BJ (cell line): ENCODE measurements at places on chromosomes 3 and 15.
A peak's percentile ranks its signal among the peaks of the same experiment; 100 is the strongest.

GRCh38 chr15:69304182-69304545 lies 5.5 kb downstream of the PAQR5 start:
- peak; percentile 26 for DNase-seq

DNA sequence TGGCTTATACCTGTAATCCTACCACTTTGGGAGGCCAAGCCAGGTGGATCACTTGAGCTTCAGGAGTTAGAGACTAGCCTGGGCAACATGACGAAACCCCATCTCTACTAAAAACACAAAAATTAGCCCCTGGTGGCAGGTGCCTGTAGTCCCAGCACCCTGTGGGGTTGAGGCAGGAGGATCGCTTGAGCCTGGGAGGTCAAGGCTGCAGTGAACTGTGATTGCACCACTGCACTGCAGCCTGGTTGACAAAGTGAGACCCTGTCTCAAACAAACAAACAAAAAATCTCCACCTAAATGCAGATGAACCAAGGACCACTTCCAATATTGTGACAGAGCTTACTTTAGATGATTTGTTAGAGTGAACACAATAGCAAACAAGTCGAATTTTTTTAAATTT lies 53.7 kb downstream of the TP53BP1 start:
- no peak for DNase-seq

- DNase-seq = no peak
Observed at GRCh38 chr3:105915524-105915923, 46.7 kb upstream of the CBLB start.

GRCh38 chr3:149970716-149971402 lies at the start of gene PFN2:
TSS of gene PFN2 (minus strand) at chr3:149970895. CDS start at chr3:149970856, 39 bp downstream.
- no peak for DNase-seq

DNA sequence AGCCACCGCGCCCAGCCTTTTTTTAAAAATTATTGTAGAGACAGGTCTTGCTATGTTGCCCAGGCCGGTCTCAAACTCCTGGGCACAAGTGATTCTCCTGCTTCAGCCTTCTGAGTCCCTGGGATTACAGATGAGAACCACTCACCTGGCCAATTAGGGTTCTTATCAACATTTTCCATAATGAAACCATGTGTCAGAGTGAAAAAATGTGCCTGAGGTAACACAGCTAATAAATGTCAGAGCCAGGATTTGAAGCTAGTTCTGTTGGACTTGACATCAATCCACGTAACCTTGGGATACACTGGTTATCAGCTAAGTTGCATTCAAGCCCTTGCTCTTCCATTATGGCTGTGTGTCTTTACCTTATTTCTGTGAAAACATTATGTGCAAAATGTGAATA lies 29.1 kb downstream of the CHST14 start:
- DNase-seq = no peak

- DNase-seq = no peak
Observed at GRCh38 chr15:71780115-71780976, 30.0 kb upstream of the NR2E3 start.

DNA sequence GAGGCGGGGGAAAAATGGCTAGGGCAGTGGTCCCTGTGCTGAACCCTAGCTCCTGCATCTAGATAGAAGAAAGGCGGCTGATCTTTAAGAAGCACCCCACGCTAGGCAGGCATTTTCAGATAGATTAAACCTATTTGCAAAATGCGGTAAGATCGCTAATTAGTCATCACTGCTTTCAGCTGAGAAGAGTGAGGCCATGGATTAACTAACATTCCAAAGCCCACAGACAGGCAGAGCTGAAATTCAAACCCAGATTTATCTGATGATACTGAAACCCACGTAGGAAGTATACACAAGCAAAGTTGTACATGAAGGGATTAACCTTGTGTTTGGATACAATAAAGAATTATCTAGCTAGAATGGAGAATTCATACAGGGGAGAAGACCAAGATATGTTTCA lies 4.8 kb downstream of the ADPGK start:
- DNase-seq = no peak

DNA sequence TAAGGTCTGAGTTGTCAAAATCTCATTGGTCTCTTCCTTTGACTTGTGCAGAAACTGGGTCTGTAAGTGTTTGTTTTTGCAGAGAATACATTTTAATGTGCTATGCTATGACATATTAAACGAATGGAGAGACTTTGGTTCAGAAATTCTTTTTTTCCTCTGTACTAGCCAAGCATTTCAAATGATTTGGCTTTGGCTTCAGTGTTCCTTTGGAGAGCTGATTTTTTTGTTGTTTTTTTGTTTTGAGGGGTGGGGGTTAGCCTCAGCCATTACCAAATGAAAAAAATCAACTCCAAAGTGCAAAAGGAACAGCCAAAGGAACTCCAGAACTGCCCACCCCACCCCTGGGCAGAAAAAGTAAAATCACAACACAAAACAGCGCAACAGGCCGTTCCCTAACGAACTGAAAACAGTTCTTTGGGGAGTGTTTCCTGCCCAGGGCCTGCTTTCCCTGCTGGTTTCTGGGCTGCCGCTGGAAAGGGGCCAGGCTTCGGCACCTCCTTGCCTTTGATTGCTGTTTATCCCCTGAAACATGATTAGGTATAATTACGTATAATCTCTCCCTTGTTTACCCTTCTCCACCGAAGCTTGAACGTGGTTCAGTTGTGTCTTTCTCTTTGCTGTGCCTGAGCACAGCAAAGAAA lies 57.6 kb upstream of the NEO1 start:
- DNase-seq = no peak

DNA sequence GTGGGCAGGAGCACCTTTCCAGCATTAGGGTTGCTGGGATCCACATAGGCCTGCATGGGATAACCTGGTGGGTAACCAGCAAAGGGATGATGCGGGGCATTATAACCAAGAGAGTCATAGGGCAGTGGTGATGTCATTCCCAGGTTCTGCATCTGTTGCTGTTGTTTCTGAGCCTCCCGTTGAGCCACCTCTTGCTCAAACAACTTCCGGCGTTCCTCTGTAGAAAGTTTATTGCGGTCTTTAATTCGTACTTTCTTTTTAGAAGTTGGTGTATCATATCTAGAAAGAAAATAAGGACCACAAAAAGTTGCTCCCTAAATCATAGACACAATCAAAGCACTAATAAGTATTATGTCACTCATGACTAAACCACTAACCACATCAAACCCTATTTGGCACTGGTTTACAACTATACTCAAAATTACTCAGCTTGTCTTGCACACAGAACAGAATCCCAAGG lies 77.8 kb downstream of the NBEAL2 start:
- DNase-seq = no peak

DNA sequence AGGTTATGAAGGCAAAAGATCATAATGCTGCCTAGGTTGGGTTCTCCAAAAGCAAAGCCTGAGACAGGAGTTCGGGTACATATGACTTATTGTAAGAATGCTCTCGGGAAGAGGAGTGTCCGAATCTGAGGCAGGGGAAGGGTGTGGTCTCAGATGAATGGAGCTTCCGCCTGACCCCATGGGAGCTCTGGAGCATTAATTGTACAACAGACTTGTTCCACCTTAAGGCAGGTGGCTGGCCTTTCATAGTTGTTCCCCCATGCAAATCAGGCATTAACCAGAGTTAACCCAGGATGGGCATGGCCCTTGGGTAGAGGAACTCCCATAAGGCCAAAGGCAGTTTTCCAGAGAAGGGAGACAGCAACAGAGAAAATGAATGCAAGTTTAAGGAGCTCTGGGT lies 170.6 kb downstream of the MYRIP start:
- DNase-seq = no peak

DNA sequence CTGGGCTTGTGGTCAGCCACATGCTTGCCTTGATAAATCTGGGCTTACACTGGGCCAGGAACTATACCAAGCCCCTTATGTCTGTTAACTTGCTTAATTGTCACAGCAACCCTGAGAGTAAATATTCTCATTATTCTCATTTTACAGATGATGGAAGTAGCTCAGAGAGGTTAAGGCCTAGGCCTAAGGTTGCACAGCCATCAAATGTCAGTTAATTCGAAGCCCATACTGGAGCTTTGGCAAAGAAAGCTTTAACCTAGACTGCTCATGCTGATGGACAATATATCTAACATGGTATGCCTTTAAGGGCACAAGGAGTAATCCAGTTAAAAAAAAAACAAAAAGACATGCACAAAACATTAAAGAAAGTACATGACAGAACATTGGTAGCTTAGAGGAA lies 220.1 kb downstream of the FEZF2 start:
- DNase-seq = no peak

- DNase-seq = no peak
Observed at GRCh38 chr3:25652921-25653320, 11.8 kb downstream of the TOP2B start.

DNA sequence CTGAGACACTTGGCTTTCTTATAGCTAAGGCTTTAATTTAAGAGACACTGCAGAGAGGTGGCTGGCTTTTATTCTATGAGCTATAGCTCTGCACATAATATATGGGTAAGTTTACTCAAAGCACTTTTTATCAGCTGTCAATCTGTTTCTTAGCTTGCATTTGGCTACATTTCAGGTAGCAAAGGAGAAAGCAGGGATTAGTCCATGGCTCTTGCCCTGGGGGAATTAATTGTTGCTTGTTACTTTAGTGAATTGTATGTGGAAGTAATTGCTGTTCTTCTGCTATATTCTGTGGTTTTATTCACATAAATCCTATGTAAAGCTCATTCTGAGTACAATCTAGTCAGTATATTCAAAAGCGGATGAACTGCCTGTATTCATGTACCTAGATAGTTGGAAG lies 14.4 kb upstream of the CCDC39 start:
- DNase-seq = no peak

GRCh38 chr3:142818651-142819050 lies 70.2 kb downstream of the PCOLCE2 start:
- DNase-seq = no peak

DNA sequence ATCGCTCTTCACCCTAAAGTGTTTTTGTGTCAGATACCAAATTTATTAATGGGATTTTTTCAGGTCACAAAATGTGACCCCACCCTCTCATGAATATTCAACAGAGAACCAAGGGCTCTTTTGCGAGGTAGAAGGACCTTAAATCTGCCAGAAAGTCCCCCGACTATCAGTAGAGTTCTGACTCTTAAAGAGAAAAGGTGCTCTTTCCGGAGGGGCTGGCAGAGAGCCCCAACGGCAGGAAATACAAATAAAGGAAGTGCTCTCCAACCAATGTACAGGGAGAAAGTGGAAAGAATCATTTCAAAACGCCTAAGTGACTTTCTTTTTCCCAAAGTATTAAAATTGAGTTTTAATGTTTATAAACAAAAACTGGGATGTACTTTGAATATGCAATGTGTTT lies 517.2 kb downstream of the FOXP1 start:
- DNase-seq = no peak

GRCh38 chr3:115651599-115651998 lies 28.3 kb downstream of the GAP43 start:
- no peak for DNase-seq

- no peak for DNase-seq
Observed at GRCh38 chr3:118833075-118833474, 201.6 kb downstream of the IGSF11 start.

- peak; percentile 53 for DNase-seq
Observed at GRCh38 chr3:30286007-30286669, 320.3 kb upstream of the TGFBR2 start.

DNA sequence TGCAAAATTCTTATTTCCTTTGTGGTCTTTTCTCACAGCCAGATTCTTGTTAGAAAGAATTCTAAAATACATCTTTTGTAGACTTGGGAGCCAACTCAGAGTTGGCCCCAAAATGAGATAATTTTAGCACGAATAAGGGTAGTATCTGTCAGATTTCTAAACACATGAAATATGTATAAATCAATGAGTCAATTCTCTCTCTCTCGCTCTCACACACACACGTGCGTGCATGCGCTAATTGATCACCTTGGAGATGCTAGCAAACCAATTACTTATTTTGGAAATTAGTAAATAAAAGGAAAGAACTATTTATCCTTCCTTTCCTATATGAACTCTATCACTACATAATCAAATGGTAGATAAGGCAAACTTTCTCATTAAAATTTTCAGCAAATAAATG lies 32.9 kb upstream of the PIK3R4 start:
- DNase-seq = no peak

DNA sequence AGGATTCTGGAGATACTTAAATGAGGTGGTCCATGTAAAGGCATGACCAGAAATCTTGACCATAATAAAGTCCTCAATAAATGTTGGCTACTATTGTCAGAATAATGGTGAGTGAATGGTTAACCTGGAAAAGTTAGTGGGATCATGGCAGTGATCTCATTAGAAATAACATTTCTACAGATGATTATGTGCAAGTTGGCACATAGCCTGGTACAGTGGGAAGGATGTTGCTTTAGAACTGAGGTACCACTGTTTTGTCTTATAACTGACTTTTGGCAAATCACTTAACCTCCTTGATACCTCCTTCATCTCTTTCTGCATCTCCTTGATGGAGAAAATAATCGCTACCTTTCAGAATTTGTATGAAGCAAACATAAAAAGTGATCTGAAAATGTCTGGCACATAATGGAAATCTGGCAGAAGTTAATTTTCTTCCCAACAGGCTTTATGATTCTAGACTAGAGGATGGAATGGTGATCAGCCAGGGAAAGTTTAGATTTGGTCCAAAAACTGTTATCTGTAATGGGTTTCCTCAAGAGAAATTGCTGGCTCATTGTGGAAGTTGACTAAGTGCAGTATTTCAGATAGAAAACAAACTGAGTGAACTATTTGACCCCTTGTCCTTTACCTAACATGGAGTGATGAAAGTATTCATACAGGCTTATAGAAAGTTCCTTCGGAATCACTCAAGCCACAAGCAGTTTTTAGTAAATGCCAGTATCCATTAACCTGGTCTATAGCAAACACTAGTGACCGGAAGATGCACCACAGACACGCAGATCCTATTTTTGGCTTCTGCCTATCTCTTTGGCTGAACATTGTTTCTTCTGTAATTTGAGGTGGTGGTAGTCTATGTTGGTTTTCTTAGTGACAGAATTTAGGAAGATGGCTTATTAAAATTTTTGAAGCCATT lies 449.6 kb upstream of the TGFBR2 start:
- DNase-seq = no peak

- DNase-seq = no peak
Observed at GRCh38 chr15:93612953-93613352, 523.9 kb upstream of the RGMA start.

- DNase-seq = no peak
Observed at GRCh38 chr15:57931570-57931969, 133.9 kb downstream of the ALDH1A2 start.
